ENCODE measurements at places on chromosomes 4 and X.

DNA sequence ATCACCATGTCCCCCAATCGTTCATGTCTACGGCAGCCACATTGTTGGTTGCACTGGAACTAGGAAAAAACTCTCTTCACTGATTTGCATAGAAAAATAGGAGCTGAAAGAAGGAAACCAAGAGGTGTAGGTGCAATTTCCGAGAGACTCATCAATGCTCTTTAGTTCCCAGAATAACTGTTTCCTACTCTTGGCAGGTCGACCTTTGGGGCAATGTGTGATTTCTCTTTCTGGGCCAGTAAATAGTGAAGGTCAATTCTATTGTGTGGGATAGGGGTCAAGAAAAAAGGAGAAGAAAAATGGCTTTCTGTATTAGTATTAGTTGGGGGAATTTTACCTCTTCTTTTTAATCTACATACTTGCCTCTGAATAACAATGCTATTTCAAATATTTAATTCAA is 55.9 kb upstream of the PDE5A start:
- no peak for DNase-seq

DNA sequence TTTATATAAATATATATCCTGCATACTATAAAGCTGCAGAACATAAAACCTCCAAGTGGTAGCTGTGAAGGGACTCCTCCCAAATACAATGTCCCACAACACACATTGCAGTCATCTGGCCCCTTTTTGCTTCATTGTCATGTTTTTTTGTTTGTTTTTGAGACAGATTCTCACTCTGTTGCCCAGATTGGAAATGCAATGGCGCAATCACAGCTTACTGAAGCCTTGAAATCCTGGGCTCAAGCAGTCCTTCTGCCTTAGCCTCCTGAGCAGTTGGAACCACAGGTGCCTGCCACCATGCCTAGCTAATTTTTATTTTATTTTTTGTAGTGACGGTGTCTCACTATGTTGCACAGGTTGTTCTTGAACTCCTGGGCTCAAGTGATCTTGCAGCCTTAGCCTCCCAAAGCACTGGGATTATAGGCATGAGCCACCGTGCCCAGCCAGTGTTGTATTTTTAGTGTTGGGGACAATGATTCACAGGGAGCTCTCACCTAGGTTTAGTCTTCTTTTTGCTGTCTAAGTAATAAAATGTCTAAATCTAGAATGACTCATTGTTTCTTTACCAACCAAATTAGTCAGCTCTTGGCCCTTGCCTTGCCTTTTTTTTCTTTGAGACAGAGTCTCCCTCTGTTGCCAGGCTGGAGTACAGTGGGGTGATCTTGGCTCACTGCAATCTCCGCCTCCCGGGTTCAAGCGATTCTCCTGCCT is 24.0 kb upstream of the XIAP start:
- DNase-seq, result no peak

GRCh38 chr4:140448830-140449229 is 21.4 kb upstream of the CLGN start:
- DNase-seq, result no peak

GRCh38 chrX:150364347-150365050 is 1.4 kb downstream of the MAMLD1 start:
- no peak for DNase-seq

DNA sequence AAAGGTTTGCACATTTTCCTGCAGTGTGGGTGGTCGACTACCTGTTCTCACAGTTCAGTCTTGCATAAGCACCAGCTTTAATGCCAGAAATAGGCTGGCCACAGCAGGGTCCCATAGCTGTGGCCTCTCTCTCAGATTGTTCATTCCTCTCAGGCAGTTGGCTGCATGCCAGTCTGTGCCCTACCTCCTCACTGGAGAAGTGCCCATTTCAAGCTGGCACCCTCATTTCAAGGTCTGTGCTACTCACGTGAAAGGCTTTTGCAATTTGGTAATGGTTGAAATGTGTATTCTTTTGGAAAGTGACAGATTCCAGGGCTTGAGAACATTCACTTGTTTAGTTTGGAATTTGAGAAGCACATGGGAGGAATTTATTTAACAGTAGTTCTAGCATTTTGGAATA is 28.9 kb upstream of the MTMR1 start:
- no peak for DNase-seq

GRCh38 chrX:100895365-100896075 is 21.4 kb upstream of the NOX1 start:
- no peak for DNase-seq

DNA sequence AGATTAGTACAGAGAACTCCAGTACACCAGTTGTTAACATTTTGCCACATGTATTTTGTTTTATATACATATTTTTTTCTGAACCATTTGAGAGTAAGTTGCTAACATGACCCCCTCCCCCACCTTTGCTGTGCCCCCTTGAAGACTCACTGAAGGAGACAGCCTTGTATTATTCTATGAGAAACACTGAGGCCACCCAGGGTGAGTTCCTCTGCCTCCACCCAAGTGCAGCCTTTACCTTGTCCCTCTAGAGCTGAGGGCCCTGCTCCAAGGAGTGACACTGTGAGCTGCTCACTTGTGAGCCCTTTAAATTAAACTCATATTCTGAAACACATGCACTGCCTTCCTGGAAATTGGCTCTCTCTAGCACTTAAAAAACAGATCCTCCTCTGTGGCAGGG is 21.1 kb downstream of the KIT start:
- no peak for DNase-seq

- no peak for DNase-seq
These were observed 1146.9 kb downstream of the PDHA2 start for GRCh38 chr4:96986816-96987215.

DNA sequence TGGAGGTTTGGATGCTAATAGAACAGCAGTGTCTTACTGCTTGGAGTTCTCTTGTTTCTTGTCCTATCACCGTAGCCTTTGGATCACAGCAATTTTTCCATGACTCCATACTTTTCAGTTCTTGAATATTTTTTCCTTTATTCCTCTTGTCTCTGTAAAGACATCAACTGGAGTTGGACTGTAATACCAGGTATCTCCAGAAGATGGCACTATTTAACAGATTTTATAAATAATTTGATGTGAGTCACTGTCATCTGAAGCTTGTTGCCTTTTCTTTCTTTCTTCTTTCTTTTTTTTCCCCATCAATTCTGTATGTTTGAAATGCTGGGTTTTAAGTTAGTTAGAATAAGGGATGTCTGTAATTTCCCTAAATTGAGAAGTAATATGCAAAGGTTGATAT is 24.1 kb downstream of the HPRT1 start:
- DNase-seq, result no peak
